Activated naive CD8-positive, alpha-beta T cell treated with anti-CD3 and anti-CD28 coated beads, Interleukin-2, amount 50 U/mL, for 16 hours (primary cell): ENCODE measurements at places on chromosomes 13 and 19.

- no peak for DNase-seq
These were observed 10.0 kb downstream of the LHB start for GRCh38 chr19:49006905-49007304.

GRCh38 chr19:40210889-40211288 lies 7.3 kb downstream of the TTC9B start:
- DNase-seq: no peak

DNA sequence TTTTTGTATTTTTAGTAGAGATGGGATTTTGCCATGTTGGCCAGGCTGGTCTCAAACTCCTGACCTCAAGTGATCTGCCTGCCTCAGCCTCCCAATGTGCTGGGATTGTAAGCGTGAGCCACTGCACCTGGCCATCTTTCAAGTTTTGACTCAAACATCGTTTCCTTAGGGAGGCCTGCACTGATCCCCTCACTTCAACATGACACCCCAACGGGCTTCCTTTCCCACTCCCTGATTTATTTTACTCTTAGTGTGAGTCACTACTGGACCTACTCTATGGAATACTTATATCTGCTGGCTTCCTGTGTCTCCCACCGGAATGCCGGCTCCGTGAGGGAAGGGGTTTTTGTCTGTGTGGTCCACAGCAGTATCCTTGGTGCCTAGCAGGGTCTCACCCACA lies 4.5 kb upstream of the ADAMTS10 start:
- DNase-seq: no peak

GRCh38 chr13:44819245-44819644 lies 170.0 kb downstream of the NUFIP1 start:
- DNase-seq: no peak

DNA sequence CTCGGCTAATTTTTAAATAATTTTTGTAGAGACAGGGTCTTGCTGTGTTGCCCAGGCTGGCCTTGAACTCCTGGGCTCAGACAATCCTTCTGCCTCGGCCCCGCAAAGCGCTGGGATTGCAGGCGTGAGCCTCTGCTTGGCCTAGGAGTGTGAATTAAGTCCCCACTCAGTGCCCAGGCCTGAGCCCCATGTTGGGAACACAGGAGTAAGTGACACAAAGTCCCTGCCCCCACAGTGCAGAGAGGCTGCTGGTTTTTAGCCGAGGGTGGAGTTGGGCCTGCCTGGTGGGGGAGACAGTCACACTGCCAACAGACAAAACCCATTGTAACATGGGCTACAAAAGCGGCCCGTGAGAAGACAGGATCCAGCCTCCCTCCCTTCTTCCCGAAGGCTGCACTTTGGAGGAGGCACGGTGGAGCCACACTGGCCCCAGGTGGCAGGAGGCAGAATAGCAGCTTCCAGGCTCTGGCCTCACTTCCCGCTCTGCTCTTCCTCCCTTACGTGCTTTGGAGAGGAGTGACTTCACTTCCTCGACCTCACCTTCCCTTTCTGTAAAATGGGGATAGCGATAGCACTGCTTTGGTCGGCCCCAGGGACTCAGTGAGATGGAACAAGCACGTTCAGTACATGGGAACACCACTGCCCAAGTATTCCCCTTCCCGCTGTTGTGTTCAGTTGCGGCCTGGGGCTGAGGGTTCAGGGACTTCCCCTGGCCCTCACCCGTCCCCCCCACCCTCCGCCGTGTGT lies 15.2 kb upstream of the EHD2 start:
- no peak for DNase-seq

DNA sequence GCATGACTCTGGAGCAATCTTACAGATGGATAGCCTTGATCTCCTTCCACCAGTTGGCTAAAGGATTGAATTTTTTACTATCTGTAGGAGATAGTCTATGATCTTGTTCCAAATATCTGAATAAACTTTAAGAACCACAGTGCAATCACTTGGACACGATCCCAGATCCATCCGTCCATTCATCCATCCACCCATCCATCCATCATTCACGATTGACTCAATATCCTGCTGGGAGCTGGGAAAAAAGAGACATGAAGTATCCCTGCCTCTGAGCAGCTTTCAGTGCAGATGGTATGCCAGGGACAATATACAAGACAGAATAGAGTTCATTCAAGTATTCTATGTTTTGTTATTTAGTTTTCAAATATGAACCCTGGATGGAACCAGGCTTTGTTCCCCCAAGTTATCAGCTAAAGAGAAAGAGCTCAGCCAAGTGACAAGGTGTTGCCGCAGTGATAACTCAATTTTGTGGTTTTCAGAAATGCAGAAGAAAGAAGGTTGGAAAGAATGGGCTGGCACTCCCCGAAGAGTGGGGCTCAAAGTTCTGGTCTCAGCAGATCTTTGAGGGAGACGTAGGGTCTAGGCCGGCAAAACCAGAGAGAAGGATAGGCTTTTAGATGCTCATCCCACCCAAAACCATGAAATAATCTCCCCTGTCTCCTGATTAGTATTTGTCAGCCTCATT lies 66.3 kb downstream of the IRS2 start:
- DNase-seq: no peak

- DNase-seq: peak; percentile 95
These were observed 13.6 kb downstream of the LTBP4 start for GRCh38 chr19:40614622-40615411.

DNA sequence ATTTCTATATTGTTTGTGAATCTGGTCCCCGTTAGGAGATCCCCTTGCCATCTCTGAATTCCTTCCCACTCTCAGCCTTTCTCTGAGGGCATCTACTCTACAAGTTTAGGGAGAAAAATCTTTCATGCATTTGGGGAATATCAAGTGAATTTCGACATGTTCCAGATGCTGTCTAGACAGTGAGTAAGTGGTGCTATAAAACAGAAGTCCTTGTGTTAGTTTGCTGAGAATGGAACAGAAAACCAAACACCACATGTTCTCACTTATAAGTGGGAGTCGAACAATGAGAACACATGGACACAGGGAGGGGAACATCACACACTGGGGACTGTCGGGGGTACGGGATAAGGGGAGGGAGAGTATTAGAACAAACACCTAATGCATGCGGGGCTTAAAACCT lies 5.1 kb downstream of the OR7A10 start:
- no peak for DNase-seq

- no peak for DNase-seq
These were observed 3.0 kb downstream of the TM6SF2 start for GRCh38 chr19:19269952-19270694.

DNA sequence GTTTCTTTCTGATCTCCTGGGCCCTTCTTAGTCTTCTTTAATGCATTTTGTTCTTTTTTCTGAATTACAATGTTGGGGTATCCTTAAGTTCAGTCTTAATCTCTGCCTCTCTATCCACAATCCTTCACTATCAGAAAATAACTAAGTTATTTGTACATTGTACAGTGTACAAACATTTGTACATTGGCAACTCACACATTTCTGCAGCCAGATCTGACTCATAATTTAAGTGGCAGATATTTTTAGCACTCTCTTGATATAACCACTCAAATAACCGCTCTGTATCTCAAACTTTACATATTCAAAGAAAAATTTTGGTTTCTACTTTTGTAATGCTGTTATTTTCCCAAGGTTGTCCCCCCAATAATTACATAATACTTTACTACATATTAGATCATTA lies 691.1 kb upstream of the SPRY2 start:
- no peak for DNase-seq

GRCh38 chr13:24131749-24132148 lies 28.8 kb upstream of the SPATA13 start:
- no peak for DNase-seq

DNA sequence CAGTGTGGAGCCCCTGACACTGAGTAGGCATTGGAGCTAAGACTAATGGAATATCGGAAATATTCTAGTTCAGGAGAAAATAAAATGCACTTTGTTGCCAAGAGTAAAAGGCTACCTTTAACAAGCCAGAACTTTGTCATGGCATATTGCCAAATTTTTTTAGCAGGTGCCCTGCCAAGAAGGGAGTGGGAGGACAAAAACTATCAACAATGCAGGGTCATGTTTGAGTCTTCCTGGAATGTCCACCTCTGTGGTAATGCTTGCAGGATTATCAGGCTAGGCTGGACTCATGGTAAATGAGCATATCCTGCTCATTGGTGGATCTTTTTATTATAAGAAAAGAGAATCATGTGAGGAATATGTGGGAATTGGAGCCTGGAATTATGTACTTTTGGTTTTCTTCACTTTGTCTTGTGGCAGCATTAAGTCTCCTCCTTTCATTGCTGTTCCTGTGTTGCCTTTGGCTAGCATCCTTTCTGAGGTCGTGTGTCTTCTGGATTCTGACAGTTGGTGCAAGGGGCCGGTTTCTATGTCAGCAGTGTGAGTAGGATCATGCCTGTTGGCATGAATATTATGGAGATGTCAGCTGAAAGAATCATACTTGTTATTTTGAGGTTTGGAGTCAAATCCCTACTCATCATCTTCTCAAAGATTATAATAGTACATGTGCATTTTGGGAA lies 122.9 kb upstream of the SPRY2 start:
- no peak for DNase-seq

GRCh38 chr19:55228015-55228391 lies 560 bp downstream of the TMEM86B start:
- DNase-seq: no peak

DNA sequence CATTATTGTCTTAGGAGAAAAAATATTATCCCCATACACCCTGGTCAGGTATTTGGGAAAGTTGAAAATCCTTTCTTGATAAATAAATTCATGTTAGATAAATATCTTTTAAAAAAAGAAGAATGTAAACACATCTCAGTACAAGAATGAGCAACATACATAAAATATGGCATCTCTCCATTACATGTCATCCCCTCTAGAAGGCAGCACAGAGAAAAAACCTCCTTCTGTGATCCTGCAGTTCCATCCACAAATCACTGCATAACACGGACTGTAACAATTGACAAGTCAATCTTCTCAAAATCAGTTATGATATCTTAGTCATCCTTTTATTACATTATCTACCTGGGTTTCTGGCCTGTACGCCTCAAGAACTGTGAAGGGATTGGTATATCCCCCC lies 683.9 kb upstream of the KLHL1 start:
- no peak for DNase-seq

GRCh38 chr13:66826398-66826797 lies 403.7 kb downstream of the PCDH9 start:
- no peak for DNase-seq

GRCh38 chr13:112930192-112930591 lies 38.8 kb upstream of the MCF2L start:
- no peak for DNase-seq
